ENCODE measurements at places on chromosomes 5 and 9.

GRCh38 chr5:10567781-10568321, 4.0 kb downstream of the ANKRD33B start:
- no peak for DNase-seq

DNA sequence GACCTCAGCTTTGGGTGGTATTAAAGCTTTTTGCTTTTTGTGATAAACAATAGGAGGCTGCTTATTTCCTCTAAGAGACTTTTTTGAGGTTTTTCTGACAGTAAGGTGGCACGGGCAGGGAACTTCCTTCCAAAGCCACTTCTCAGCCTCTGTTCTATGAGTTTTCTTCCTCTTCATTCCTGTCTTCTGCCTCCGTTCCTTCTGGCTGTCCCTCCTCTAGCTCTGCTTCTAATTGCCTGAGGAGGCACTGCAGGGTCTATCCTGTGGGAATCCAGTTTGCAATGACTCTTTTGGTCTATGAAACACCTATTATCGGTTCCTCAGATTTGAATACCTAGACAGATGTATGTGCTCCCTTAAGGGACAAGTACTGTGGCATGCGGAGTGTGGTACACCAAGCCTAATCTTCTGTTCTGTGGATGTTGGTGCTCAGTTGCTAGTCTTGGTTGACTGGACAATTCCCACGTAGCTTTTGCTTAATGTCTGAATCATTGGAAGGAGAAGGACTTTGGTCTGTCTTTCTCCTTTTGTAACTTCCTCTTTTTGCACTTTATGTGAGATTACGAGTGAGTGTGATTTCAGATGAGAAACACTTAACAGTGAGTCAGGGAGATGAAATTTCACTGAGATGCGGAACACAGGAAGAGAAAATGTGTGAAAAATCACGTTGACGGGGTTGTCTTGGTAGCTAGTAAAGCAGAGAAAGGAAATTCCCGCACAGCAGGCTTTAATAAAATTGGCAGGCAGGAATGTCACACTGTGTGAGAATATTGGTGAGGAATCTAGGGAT, 305.2 kb downstream of the EFNA5 start:
- no peak for DNase-seq

GRCh38 chr9:37027582-37028419, 6.3 kb downstream of the PAX5 start:
- DNase-seq = peak; percentile 90

- no peak for DNase-seq
Observed at GRCh38 chr9:88583901-88584596, 49.1 kb downstream of the NXNL2 start.

- peak; percentile 25 for DNase-seq
Observed at GRCh38 chr9:22446950-22447617, 460 bp downstream of the DMRTA1 start.

DNA sequence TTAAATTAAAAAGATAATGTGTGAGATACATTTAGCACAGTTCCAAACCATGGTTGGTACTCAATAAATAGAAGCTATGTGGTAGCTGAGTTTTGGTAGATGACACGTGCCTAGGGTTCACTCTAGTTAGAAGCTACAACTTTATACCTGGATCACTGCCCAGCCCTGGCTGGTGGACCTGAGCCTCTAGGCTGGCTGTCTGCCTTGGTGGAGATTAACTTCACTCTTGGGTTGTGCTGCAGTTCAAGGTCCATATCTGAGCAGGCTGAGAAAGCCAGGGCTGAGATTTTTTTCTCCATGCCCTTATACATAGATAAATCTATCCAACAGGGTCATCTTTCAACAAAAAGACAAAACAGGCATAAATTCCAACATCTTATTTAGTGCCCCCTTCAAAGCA, 44.6 kb upstream of the SPDL1 start:
- no peak for DNase-seq

DNA sequence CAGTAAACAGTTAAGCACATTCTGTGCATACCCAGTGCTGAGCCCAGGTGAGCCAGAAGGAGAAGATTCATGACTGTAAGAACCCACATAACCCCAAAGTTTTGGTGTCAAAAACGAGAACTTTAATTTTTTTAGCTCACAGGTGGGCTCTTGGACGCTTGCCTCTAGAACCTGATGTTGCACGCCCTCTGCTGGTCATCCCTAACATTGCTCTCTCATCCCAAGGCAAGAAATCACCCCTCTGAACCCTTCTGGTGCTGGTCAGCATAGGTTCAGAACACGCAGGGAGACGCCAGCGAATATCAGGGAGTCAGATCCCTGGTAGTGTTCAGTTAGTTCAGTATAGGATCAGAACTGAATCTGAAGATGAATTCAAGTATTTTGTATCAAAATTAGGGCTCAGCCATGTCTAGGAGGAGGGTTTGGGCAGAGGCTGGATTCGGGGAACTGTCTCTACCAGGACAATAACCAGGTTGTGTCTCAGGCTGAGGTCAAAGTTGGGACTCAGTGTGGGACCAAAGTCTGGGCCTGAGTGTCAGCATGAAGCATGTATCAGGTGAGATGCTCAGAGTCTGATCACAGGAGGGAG, 4.1 kb upstream of the DNAJB5 start:
- DNase-seq = peak; percentile 57

GRCh38 chr9:7266911-7267595, 509.3 kb downstream of the KDM4C start:
- no peak for DNase-seq

GRCh38 chr9:93667627-93668026, 91.2 kb downstream of the PHF2 start:
- no peak for DNase-seq
